Memory B cell (primary cell): ENCODE measurements at places on chromosomes 3 and 15.

DNA sequence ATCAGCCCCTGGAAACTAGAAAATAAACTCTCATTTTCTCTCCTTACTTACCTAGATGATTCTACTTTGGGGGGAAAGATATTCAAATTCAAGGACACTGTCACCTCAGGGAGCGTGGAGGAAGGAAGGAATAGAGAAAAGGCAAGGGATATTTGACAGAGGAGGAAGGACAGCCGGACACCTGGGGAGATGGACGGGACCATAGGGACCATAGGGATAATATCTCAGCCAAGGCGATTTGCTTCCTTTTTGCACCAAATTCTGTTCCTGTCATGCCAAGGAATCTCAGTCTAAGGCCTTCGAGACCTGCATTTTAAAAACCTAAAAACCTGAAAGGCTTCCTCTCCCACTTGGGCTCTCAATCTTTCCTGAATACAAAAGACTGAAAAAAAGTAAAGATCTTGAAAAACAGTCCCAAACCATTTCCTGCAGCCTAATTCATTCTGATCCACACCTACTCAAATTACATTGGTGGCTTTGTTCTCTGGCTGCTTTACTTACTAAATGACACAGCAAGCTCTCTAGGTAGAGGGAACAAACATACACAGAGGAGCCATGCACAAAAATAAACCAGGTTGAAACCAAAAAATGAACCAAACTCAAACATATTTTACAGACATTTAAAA, 73.9 kb upstream of the SLC24A5 start:
- DNase-seq, result no peak
- H3K4me1 ChIP-seq, result no peaks in the 10 kb centered on the region
- H3K27ac ChIP-seq, result no peak overlapping the region
- H3K27me3 ChIP-seq, result peaks cover 2% of the 10 kb centered on the region
- H3K4me3 ChIP-seq, result no peak overlapping the region

GRCh38 chr15:78307976-78308375, 8.6 kb upstream of the SKIC8 start:
- no peaks in the 10 kb centered on the region for H3K36me3 ChIP-seq
- no peak overlapping the region for H3K4me3 ChIP-seq
- no peaks in the 10 kb centered on the region for H3K4me1 ChIP-seq

- H3K27ac ChIP-seq, result no peak overlapping the region
- H3K36me3 ChIP-seq, result no peaks in the 10 kb centered on the region
- no peak for DNase-seq
- no peak overlapping the region for H3K4me3 ChIP-seq
These were observed 157.1 kb upstream of the TMC3 start for GRCh38 chr15:81531109-81531592.

DNA sequence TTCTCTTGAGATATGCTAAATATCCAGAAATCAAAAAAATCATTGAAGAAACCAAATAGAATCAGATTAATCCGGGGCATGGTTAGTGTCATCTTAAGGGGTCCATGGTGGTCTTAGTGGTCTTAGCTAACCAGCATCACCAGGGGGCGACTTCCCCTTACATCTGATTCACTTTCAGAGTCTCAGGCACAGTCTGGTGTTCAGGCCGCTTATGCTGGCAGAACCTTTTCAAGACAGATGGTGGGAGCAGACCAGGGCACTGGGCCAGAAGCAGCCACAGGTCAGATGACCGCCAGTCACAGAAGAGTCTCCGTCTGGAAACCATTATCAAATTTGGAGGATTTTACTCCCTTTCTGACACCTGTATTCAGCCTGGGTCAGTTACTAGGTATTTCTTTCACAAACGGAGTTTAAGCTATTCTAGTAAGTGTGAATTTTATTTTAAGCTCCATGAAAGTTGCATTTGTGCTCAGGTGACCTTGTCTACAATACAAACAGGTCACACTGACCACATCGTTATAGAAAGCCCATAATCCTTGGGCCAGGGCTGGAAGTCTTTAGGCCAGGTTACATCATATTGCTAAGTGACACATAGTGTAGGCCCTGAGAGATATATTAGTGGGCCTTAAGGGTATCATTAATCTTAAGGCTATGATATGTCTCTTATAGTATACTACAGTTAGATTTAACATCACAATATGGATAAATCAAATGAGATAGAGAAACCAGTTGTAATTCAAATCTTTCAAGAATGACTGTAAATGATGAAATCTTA, 365.5 kb downstream of the GBE1 start:
- H3K4me1 ChIP-seq, result no peaks in the 10 kb centered on the region
- no peaks in the 10 kb centered on the region for H3K36me3 ChIP-seq
- no peaks in the 10 kb centered on the region for H3K27me3 ChIP-seq
- DNase-seq, result no peak
- H3K27ac ChIP-seq, result no peak overlapping the region
- H3K4me3 ChIP-seq, result no peak overlapping the region

DNA sequence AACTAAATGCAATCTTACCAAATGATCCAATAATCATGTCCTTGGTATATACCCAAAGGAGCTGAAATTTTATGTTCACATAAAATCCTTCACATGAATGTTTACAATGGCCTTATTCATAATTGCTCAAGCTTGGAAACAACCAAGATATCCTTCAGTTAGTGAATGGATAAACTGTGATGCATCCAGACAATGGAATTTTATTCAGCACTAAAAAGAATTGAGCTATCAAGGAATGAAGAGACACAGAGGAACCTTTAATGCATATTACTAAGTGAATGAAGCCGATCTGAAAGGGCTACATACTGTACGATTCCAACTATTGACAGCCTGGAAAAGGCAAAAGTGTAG, 168.4 kb downstream of the PDE8A start:
- no peak for DNase-seq
- peaks cover 9% of the 10 kb centered on the region for H3K27me3 ChIP-seq
- H3K36me3 ChIP-seq, result no peaks in the 10 kb centered on the region
- H3K4me3 ChIP-seq, result no peak overlapping the region
- no peak overlapping the region for H3K27ac ChIP-seq
- no peaks in the 10 kb centered on the region for H3K4me1 ChIP-seq

DNA sequence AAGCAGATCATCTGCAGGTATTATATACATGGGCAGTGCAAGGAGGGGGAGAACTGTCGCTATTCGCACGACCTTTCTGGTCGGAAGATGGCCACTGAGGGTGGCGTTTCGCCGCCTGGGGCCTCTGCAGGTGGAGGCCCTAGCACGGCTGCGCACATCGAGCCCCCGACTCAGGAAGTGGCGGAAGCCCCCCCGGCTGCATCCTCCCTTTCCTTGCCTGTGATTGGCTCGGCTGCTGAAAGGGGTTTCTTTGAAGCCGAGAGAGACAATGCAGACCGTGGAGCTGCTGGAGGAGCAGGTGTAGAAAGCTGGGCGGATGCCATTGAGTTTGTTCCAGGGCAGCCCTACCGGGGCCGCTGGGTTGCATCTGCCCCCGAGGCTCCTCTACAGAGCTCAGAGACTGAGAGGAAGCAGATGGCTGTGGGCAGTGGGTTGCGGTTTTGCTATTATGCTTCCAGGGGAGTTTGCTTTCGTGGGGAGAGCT, 639 bp downstream of the MKRN3 start:
- no peaks in the 10 kb centered on the region for H3K4me1 ChIP-seq
- no peaks in the 10 kb centered on the region for H3K36me3 ChIP-seq

DNA sequence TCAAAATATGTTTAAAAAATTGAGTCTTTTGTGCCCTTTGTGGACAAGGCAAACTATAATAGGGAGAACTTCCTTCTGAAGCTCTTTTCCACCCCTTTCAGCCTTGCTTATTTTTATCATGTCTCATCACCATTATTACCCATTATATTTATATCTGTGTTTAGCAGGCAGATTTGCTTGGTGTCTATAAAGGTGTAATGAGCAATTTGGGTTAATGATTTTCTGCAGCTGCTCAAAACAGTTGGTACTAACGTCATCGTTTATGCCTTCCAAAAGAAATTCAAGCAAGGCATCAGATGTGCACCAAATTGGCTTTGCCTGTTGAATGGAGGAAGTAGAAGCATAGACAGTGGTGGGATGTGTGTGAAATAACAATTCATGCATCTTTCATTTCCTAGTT, 483.7 kb upstream of the SGO1 start:
- no peak for DNase-seq
- H3K27ac ChIP-seq, result no peak overlapping the region
- H3K4me3 ChIP-seq, result no peak overlapping the region
- peaks cover 2% of the 10 kb centered on the region for H3K36me3 ChIP-seq
- H3K4me1 ChIP-seq, result no peaks in the 10 kb centered on the region

GRCh38 chr15:74785194-74786032, 3.5 kb downstream of the CSK start:
- H3K27me3 ChIP-seq, result no peaks in the 10 kb centered on the region
- peak overlapping the region; percentile 95 for H3K27ac ChIP-seq
- no peak for DNase-seq
- H3K4me3 ChIP-seq, result peak overlapping the region; percentile 99
- peaks cover 9% of the 10 kb centered on the region for H3K36me3 ChIP-seq

- H3K4me1 ChIP-seq, result peaks cover 10% of the 10 kb centered on the region
- H3K27ac ChIP-seq, result no peak overlapping the region
- no peak for DNase-seq
- H3K36me3 ChIP-seq, result peaks cover 2% of the 10 kb centered on the region
- no peaks in the 10 kb centered on the region for H3K27me3 ChIP-seq
These were observed 28.6 kb downstream of the ABTB1 start for GRCh38 chr3:127701280-127701911.

DNA sequence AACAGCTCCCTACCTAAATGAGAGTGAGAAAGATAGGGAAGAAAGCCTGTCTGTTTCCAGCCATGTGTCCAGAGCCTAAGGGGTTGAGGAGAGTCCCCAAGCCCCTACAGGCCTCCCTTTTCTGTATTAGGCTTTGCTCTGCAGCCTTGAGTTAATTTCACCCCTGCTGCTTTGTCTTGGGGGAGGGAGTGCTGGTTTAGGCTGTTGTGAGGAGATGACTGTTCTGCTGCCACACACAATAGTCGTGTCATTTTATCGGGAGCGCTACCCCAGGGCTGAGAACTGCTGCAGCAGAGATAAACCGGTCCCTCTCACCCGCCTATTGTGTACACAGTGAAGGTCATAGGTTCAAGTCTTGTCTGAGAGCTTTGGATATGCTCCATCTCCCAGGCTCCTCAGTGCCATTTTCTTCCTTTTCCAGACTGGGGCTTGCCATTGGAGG, 1.4 kb downstream of the ZNF609 start:
- H3K27ac ChIP-seq, result peak overlapping the region; percentile 14
- DNase-seq, result no peak
- no peaks in the 10 kb centered on the region for H3K36me3 ChIP-seq
- no peaks in the 10 kb centered on the region for H3K27me3 ChIP-seq
- H3K4me1 ChIP-seq, result peaks cover 37% of the 10 kb centered on the region

GRCh38 chr15:99054025-99054387, 46.4 kb upstream of the PGPEP1L start:
- no peaks in the 10 kb centered on the region for H3K36me3 ChIP-seq
- peaks cover 10% of the 10 kb centered on the region for H3K27me3 ChIP-seq
- DNase-seq, result no peak
- H3K27ac ChIP-seq, result no peak overlapping the region

DNA sequence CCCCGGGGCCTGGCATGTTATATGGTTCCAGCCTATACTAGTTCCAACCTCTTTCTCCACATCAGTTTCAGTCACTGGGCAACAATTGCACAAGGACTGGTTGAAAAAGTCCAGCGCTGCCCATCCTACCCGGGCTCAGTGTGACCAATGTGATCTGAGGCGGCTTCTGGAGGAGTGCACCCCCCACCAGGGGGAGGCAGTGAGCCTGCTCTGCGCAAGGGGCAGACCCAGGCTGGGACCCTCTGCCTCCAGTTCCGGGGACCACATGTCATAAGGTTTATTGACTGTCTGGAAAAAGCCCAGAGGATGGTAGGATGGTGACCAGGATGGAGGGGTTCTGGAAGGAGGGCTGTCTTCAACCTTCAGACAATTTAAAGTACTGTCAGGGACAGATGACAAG, 25.6 kb upstream of the NR2E3 start:
- H3K4me1 ChIP-seq, result peaks cover 7% of the 10 kb centered on the region
- no peak for DNase-seq
- no peak overlapping the region for H3K4me3 ChIP-seq
- no peaks in the 10 kb centered on the region for H3K36me3 ChIP-seq
- H3K27me3 ChIP-seq, result peaks cover 19% of the 10 kb centered on the region

DNA sequence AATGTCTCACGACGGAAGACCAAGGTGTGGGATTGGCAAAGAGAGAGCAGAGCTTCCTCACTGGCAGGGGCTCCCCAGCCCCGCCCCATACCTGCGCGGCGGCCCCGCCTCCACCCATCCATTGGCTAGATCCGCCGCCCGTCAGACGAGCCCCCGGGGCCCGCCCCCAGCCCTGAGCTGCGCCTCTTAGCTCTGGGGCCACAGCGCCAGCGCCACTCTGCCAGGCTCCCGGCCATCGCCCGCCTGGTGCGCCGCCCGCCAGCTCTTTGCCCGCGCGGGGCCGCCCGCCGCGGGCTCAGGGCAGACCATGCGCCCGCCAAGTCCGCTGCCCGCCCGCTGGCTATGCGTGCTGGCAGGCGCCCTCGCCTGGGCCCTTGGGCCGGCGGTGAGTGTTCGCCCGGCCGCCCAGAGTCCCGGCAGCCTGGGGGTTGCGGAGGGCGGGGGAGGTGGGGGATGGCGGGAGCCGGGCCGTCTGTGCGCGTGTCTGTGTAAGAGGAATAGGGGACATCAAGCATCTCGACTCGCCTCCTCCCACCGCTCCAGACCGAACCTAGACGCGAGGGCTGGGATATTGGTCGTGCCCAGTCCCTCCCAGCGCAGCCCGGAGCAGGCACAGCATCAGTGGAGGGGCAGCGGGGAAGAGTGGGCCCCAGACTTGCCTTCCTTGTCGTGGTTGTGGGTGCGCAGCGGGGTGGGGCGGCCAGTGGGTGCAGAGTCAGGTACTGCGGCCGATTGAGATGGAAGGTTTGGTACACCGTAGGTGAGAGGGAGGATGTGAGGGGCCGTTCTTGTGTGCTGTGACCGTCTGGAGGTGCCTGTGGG, at the start of gene VIPR1:
VIPR1 (plus strand) TSS at position 215 of the 822 bp plus-strand sequence; CDS start at position 308, 93 bp downstream.
- H3K27me3 ChIP-seq, result peaks cover 12% of the 10 kb centered on the region
- DNase-seq, result peak; percentile 93
- H3K4me3 ChIP-seq, result peak within 1 kb of the TSS; percentile 91
- no peak within 1 kb of the TSS for H3K27ac ChIP-seq

- no peak overlapping the region for H3K4me3 ChIP-seq
- peaks cover 3% of the 10 kb centered on the region for H3K36me3 ChIP-seq
- H3K4me1 ChIP-seq, result no peaks in the 10 kb centered on the region
- H3K27ac ChIP-seq, result no peak overlapping the region
These were observed 62.0 kb downstream of the ZNF445 start for GRCh38 chr3:44415421-44415820.

GRCh38 chr3:9503283-9503682, 50.3 kb downstream of the LHFPL4 start:
- peaks cover 31% of the 10 kb centered on the region for H3K27me3 ChIP-seq
- H3K4me3 ChIP-seq, result no peak overlapping the region
- peaks cover 3% of the 10 kb centered on the region for H3K36me3 ChIP-seq
- peaks cover 17% of the 10 kb centered on the region for H3K4me1 ChIP-seq

DNA sequence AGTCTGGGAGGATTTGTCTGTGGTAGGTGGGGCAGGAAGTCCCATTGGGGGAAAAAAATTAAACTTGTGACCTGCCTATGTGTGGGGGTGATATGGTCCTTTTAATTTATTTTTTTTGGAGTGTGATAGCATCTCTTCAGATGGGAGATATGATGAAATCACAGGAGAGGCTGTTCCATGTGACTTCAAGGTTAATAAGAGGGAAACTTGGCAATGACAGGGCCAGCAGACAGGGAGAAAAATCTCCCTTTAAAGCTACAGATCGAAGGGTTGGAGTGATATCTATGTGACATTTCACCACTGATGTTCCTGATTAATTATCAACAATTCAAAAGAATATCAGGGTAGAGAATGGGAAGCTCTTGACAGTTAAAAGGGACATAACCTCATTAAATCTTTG, 886.9 kb downstream of the TUSC7 start:
- no peaks in the 10 kb centered on the region for H3K4me1 ChIP-seq
- no peaks in the 10 kb centered on the region for H3K36me3 ChIP-seq
- H3K27ac ChIP-seq, result no peak overlapping the region
- H3K27me3 ChIP-seq, result peaks cover 2% of the 10 kb centered on the region
- DNase-seq, result no peak
